ENCODE measurements at places on chromosomes 4 and X.

- DNase-seq: no peak
Measured at GRCh38 chr4:182552948-182553347, 309.7 kb downstream of the TENM3 start.

DNA sequence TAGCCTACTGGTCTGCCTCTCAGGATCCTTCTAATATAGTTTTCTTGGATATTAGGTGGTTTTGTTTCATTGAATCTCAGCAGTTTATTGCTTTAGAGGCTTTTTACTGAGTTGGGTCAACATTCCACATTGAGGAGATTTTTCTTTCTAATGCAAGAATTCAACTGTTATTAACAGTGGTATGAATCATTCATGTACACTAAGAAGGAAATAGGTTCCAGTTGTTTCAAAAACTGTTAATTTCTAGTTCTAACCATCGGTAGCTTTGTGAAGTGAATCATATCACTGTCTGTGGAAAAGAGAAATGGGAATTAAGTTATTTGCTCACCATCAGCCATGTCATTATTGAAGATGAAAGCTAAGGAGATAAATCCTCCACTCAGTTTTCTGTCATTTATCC lies 331.5 kb downstream of the RPA4 start:
- DNase-seq: no peak

DNA sequence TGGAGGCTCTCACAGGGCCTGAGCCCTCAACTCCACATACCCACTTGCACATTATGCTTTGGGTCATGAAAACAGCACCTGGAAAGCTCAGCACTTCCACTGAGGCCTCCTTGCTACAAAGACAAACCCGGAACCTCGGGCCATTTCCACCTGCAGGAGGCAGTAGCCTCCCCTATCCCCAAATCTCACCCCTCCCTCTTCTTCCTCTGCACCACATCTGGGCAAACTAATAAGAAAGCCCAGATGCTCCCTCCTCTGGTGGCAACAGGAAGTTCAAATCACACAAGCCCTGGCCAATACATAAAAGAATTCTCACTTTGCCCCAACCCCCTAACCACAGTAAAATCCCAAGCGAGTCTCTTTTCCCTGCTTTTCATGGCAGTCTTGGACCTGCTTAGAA lies 136.4 kb downstream of the MAPK10 start:
- DNase-seq: no peak

GRCh38 chr4:179624768-179625181 lies 2182.5 kb upstream of the AGA start:
- DNase-seq: peak; percentile 73

DNA sequence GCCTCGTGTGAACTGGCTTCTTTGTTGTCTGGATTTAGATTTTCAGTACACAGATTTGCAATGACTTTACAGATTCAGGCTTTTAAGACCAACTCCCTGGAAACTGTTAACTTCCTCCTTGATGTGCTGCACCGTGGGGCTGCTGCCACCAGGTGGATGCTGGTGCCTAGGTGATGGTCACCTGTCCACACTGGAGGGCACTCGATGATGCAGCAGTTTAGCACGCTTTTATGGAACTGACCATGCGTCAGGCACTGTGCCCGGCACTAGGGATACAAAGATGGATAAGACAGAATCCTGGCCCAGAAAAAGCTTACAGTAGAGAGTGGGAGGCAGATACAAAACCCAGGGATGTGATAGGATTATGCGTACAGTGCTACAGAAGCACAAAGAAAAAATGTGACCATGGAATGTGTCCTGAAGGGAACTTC lies 180.7 kb downstream of the CEP135 start:
- no peak for DNase-seq

- no peak for DNase-seq
Measured at GRCh38 chrX:20500171-20500865, 233.6 kb upstream of the RPS6KA3 start.

DNA sequence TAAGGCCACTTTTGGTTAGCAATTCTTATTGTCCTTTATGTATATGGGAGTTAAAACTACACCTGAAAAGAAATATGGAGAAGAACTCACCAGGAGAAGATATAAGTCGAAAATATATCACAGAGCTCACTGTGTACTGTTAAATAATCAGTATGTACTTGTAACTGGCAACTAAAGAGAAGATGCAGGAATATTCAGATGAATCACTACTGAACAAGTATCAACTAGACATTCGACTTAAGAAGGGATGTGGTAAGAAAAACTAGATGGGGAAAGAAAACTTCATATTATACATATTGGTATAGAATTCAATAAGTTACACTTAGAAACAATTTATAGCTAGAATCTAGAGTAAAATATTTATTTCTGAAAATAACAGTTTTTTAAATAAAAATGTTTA lies 230.0 kb downstream of the CAMK2D start:
- DNase-seq: no peak

DNA sequence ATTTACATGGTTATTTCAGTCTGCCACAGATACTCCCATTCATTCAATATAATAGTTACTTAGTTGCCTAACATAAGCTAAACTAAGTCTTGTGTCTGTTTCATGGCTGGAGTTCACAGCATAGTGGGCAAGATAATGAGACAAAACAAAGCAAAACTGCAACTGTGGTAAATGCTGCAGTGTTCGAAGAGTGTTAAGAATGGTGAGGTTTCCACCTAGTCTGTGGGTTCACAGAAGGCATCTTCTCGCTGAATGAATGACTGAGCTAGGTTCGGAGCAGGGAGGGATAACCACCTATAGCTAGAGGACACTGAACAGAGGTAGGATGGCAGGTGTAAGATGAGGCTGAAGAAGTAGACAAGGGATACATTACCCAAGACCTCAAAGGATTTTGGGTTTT lies 171.0 kb downstream of the FBXW7 start:
- no peak for DNase-seq

GRCh38 chr4:82432596-82432995 lies 2.2 kb downstream of the ENOPH1 start:
- DNase-seq: no peak

- peak; percentile 54 for DNase-seq
Measured at GRCh38 chr4:61201961-61202637, 2.0 kb downstream of the ADGRL3 start.

- DNase-seq: no peak
Measured at GRCh38 chrX:3362956-3363355, 16.5 kb upstream of the MXRA5 start.

GRCh38 chr4:42643685-42644084 lies 13.2 kb downstream of the ATP8A1 start:
- no peak for DNase-seq

- no peak for DNase-seq
Measured at GRCh38 chrX:143945171-143945570, 61.3 kb downstream of the UBE2NL start.

- DNase-seq: no peak
Measured at GRCh38 chrX:152904151-152905080, 6.5 kb downstream of the ZNF185 start.

- no peak for DNase-seq
Measured at GRCh38 chr4:77021614-77022089, 54.1 kb downstream of the CCNI start.

DNA sequence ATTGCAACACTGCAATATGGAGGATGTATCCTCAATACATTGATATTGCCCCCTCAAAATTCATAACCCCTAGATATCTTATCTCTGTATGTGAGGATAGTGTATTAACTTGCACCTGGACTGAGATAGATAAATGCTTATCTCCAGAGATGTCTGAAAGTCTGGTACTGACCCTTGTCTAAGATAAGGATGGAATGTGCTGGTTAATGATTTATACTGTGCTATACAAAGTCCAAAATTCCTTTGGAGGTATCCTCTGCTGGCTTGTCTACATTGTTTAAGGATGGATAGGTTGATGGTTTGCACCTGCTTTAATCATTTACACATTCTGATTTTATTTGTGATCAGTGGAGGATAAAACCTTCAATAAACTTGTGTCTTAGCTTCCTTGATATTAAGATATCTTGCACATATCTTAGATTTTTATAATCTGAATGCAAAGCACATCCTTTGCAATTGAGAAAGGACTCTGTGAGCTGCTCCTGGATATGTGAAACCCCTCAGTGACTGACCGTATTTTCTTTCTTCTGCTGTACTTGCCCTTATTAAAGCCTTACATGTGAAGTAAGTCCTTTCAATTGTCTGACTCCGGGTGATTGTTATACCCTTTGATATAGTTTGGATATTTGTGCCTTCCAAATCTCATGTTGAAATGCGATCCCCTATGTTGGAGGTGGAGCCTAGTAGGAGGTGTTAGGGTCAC lies 430.3 kb upstream of the MAOA start:
- no peak for DNase-seq

GRCh38 chrX:96764864-96765263 lies 80.2 kb downstream of the DIAPH2 start:
- DNase-seq: no peak

DNA sequence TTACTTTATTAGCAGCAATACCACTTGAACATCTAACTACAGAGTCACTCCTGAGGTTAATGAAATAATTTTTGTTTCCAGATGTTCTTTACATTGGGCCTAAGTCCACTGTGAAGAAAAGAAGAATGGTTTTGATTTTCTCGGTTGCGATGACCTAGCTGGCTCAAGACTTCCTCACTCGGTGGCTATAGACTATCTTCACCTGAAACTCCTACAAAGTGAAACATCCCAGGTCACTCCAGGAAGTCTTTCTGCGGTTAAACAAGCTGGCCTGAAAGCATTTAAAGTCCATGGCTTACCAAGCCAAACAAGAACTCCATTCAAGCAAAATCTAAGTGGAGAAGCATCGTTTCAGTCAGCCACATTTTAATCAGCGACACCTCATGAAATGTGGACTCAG lies 13.7 kb upstream of the SORBS2 start:
- no peak for DNase-seq

Data from RWPE2 (cell line).